ENCODE measurements at places on chromosomes 6 and 20. TPM values are rescaled to one million over a fixed set of nuclear protein-coding genes. Genes with fewer than 3 reads are reported as not detected.

The HSPA1L gene
- total RNA-seq = 1.0 TPM

The CD24 gene
- total RNA-seq = 276 TPM

The SIRPD gene
- not detected for total RNA-seq

The RARS2 gene
- 19.7 TPM for total RNA-seq

The GRM1 gene
- 0.53 TPM for total RNA-seq

The POPDC3 gene
- 42.4 TPM for total RNA-seq

The EDN1 gene
- total RNA-seq = 6.7 TPM

The LAMA4 gene
- 16.4 TPM for total RNA-seq

DNA sequence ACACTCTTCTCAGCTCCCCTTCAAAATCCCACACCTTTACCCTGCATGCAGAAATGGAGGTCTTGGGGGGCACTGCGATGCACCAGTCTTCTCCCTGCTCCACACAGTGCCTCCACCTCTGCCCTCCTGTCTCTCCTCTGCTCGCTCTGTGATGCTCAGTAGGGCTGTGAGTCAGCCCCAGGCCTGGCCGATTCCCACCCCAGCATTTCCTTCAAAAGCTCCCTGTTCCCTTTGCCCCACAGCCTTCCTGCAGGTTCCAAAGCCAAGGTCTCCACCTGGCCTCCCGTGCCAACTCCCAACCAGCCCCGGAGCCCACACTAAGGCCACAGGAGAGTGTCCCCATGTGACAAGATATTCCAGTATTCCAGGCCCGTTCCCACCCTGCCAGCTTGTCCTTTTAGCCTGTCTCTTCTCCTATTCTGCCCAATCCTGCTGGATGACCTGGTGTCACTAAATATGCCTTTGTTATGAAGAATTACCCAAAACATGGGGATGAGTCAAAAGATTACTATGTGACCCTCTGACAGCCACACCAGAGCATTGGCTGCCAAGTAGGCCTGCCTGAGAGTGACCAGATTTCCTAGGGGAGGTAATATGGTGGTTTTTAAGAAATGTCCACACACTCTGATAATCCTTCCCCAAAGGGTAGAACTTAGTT is 118.9 kb upstream of the NXT1 start:
- DNase-seq = no peak

DNA sequence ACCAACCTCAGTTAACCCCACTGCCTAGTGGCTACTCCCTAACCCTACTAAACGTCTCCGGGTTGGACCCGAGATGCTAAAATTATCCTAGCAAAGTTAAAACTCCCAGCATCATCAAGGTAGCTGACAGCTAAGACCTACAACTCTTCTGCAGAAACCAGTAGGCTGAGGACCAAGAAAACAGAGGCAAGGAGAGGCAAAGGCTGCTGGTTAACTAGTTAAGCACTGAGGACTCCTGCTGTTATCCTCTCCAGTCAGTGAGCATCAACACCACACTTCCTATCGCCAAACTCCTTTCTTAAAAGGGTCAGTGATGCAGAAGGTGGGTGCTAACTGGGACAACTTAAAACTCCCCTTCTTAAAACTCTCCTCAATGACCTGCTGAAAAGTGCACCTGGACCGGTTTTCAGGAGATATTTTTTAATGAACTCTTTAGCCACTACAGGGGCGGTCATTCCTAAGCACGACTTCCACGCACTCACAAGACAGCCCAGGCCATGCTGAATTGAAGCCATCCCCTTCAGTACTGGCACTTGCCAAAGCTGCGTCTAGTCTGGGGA is 1.7 kb downstream of the TRERF1 start:
- no peak for DNase-seq

GRCh38 chr6:53593001-53593488 is 48.1 kb upstream of the GCLC start:
- peak; percentile 52 for DNase-seq

DNA sequence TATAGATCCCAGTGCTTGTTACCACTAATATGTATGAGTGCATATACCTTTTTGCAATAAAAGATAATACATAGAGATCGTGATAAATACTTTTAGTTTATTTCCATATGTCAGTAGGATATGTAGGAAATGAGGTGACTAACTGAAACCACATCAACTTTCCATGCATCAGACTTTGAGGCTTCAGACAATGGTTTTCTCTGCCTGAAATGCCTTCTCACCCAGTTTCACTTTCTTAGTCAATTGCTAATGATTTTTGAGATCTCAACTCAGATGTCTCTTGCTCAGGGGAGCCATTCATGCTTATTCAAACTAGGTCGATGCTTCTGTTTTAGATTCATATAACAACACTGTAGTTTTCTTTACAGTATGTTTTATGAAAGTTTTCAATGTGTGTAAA is 626.6 kb upstream of the ADGRB3 start:
- DNase-seq = peak; percentile 21

GRCh38 chr20:23246717-23247664 is 103.6 kb upstream of the NXT1 start:
- DNase-seq = no peak

- no peak for DNase-seq
Measured at GRCh38 chr6:150145830-150146229, 3.0 kb downstream of the PPP1R14C start.

GRCh38 chr6:87184762-87185250 is 29.4 kb downstream of the ZNF292 start:
- no peak for DNase-seq

DNA sequence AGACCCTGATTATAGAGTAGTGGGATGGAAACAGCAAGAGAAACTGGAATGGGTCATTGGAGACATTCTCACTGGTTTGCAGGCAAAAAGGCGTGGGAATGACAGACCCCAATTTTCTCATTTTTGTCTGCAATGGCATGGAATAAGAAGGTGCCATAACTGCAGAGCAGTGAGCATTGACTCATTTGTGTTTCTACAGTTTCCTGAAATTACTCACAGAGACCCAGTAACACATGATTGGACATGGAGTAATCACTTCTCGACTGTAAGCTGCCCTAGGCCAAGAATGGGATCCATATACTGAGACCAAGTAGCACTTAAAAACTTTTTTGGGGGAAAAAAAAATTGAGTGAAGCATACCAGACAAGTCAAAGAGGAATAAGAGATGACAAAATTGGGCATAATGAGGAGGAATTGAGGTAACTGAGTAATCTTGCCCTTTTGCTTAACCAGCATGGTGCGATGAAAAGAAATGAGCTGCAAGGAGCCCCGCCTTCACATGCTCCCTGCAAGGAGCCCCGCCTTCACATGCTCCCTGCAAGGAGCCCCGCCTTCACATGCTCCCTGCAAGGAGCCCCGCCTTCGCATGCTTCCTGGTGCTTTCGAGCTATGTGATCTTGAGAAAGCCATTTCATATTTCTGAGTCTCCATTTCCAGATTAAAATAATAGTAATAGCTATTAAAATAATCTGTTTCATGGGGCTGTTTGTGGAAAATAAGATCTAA is 44.1 kb downstream of the NHSL1 start:
- DNase-seq = no peak

- no peak for DNase-seq
Measured at GRCh38 chr6:169162249-169162648, 91.4 kb downstream of the THBS2 start.

GRCh38 chr6:128057541-128057940 is 156.7 kb upstream of the THEMIS start:
- no peak for DNase-seq

DNA sequence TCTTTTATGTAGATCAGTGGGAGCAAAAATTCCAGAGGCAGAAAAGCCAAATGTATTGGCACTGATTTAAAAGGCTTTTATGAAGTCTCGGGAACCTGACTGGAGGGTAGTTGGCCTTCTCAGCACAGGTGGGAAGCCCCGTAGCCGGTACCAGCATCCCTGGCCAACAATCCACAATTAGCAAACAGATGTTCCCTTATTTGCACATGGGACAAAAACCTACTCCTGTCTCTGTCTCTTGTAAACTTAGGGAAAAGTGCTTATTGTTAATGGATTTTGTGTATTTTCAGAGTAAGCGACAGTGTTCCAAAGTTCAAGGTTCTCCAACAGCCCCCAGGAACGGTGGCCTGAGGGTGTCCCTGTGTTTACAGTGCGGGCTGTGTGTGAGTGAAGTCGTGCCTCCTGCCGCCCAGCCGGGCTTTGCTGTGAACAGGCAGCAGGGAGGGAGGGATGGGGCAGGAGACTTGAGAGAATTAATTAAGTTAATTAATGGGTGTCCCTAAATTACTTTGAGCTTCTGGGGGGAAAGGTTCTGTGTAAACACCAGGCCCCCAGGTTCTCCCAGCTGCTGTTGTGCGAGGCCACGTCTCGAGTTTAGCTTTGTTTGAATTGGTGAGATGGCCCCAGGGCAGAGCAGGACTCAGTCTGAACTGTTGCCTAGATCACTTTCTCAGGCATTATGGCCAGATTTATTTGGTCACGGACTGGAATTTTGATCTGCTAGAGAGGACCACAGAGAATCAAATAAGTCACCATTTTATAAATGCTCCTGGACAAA is 3.9 kb downstream of the SYNJ2 start:
- no peak for DNase-seq

- DNase-seq = peak; percentile 12
Measured at GRCh38 chr6:149093643-149094042, 223.9 kb upstream of the TAB2 start.

DNA sequence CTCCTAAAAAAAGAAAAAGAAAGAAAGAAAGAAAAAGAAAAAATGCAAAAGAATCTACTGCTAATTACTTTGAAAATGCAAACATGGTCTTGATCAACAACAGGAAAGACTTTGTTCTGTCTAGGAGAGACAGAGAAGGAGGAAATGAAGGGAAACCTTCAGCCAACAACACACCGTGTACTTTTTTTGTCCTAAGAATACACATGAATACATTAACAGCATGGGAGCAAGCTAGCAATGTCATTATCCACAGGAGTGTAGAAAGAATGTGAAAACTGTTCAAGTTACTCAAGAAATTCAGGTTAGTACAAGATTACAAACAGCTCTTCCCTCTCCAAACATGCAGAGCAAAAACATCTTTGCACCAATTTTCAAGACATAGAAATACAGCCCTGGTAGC is 326.3 kb downstream of the UBE3D start:
- no peak for DNase-seq

GRCh38 chr6:143157131-143157530 is 96.4 kb downstream of the AIG1 start:
- peak; percentile 9 for DNase-seq

- DNase-seq = no peak
Measured at GRCh38 chr6:158387036-158387435, 74.8 kb downstream of the TULP4 start.

- no peak for DNase-seq
Measured at GRCh38 chr6:35360349-35361138, 18.2 kb downstream of the PPARD start.

DNA sequence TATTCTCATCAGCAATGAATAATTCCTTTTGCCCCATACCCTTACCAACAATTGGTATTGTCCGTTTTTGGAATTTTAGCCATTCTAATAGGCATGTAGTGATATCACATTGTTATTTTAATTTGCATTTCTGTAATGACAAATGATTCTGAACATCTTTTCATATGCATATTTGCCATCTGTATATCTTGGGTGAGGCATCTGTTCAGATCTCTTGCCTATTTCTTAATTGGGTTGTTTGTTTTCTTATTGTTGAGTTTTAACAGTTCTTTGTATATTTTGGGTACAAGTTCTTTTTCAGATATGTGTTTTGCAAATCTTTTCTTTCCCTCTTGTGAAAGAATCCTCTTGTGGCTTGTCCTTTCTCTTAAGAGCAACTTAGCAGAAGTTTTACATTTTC is 69.6 kb downstream of the ZNF292 start:
- DNase-seq = no peak

GRCh38 chr6:56860475-56860874 is 94.4 kb upstream of the BEND6 start:
- peak; percentile 36 for DNase-seq

DNA sequence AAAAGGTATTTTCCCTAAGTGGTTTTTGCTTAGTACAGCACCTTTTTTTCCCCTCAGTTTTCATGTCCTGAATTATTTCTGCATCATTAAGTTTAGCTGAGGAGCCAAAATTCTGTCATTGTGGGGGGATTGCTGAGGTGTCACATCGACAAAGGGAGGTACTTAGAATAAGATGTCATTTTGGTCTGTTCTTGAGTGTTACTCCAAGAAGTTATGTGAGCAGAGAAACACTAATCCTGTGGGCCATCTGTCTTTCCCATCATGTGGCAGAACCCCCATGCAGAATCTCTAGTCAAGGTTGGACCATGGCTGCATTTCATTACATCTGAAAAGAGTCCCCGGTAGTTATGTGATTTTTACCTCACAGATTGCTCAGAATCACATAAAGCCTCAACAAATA is 167.8 kb upstream of the CENPW start:
- no peak for DNase-seq

GRCh38 chr6:163563318-163563717 is 148.8 kb downstream of the QKI start:
- no peak for DNase-seq

DNA sequence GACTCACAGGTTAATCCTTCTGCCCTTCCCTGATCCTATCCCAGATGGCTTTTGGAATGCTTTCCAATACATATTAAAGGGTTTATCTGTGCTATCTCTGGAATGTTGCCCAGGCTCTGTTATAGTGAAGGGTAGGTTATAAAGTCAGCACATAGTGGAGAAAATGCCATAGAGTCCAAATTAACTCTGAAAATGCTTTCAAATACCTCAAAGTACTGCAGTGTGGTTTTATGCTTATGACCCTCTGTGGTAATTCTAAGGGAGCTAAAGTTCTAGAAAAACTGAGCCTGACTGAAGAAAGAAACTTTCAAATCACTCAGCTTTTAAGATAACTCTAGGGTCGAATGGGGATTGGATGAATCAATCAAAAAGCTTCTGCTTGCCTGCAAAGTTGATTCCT is 159.8 kb downstream of the PLCB1 start:
- no peak for DNase-seq
